ENCODE measurements at places on chromosomes 16 and 17.

DNA sequence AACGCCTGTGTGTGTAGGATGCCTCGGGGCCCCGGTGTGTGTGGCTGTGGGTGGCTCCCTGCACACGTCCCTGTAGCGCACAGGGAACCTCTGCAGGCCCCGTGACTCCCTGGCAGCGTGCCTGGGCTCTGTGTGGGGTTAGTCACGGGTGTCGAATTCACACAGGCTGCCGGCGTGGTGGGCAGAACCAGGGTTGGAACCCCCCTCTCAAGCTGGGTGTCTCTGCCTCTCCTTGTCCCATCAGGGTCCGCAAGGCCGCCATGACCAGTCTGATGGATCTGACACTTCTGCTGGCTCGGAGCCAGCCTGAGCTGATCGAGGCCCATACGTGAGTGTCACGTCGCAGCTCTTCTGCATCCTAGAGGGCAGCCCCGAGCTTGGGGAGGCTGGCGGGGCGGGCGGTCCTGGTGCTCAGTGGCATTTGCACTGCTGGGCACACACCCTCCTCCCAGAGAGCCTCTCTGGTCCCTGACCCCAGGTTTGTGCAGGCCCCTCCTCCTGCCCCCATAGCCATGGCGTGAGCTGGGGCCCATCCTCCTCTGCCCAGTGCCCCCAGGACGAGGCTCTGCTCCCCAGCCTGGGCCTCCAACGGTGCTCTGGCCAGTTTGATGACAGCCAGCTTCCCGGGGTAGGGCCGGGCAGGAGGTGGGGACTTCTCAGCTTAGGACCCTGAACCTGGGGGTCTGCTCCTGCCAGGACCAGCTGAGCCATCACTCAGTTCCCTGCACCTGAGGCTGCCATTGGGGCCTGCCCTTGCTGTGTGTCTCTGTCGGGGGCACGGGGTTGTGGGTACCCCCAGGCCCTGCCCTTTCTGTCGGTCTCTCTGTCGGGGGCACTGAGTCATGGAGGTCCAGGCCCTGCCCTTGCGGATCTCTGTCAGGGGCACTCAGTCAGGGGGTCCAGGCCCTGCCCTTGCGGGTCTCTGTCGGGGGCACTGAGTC lies 88.1 kb upstream of the ZNF750 start:
- no peak for DNase-seq

DNA sequence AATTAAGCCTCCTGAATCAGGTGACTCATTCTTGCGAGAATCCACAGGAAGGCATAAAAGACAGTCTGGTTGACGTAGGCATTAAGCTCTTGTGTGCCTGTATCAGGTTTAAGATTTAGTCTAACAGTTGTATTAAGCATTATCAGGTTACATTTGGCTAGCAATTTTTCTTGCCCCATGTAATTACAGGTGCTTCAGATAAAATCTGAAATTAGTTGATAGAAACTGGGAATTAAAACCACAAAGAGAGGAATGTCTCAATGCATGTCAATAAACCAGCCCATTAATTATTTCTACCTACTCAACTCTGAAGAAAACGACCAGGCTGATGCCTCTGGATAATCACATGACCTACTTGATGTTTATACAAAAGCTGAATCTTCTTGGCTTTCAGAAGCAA lies 217.2 kb downstream of the CA10 start:
- DNase-seq, result no peak

DNA sequence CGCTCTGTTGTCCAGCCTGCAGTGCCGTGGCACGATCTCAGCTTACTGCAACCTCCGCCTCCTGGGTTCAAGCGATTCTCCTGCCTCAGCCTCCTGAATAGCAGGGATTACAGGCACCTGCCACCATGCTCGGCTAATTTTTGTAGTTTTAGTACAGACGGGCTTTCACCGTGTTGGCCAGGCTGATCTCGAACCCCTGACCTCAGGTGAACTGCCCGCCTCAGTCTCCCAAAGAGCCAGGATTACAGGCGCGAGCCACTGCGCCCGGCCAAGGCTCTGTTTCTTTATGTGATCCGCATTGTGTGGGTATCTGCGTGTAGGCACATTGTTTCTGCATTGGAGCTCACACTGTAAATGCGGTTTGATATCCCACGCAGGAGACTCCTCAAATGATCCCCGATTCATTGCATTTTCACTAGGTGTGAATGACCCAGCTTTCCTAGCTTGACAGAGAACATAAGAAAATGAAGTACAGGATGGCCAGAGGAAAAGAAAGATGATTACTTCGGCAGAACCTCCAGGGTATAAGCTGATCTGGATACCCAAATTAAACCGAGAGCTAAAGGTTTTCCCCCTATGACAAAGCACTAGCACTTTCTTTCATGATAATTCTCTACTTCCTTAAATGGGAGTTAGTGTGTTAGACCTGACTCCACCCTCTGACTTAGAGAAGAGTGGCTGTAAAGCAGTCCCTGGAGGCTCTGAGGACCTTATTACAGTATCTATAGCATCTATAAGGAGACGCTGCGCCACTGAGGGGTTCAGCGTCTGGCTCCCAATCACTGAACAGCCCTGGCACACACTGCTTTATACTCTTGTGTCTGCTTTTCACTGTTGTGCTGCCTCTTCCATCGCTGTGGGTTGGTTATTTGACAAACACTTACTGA lies 17.3 kb downstream of the COTL1 start:
- DNase-seq, result no peak

GRCh38 chr16:11201498-11202259 lies 54.3 kb downstream of the SOCS1 start:
- peak; percentile 47 for DNase-seq

DNA sequence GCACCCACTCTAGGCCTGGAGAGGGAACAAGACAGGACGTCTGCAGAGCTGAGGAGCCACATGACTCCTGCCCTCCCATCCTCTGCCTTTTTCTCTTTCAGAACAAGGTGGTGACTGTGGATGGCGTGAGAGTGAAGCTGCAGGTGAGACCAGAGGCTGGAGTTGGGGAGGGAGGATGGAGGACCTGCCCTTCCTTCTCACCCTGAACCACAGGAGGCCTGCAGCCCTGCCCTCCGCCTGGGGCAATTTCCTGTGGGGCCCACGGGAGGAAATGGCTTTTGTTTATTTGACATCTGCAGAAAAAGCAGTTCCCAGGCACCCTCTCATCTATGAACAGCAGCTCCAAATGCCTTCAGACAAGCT lies 5.1 kb downstream of the RAB37 start:
- DNase-seq, result no peak

DNA sequence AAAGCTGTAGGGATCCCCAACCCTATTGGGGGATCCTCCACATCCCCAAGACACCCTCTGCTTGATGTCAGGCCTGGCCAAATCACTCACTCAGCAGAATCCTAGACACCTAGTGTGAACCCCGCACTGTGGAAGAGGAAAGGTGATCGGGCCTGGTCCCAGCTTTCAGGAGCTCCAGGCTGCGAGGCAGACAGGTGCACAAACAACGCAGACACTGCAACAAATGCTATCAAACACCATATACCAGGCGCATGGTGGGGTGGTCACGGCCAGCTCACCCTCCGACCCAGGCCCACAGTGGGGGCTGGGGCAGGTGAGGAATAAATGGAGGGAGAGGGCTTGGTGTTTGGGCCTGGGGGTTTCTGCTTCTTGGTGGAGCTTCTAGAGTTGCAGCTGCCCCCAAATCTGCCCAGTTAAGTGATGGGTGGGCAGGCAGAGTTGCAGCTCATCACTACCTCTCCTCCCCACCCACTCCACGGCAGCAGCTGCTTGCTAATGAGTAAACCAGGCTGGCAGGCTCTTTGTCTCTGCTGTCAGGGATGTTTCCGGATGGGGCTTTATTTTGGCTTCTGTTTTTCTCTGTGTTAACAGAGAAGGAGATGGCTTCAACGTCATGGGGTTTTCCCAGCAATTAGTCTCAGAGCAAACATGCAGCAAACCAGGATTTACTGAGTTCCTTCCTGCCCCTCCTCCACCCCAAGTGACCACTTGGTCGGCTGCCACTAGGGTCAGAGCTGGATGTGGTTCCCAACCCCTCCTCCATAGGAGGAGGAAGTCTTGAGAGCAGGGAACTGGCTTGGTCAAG lies 46.6 kb downstream of the PECAM1 start:
- DNase-seq, result peak; percentile 19

GRCh38 chr16:78098087-78098486 lies 1.4 kb upstream of the WWOX start:
- no peak for DNase-seq

DNA sequence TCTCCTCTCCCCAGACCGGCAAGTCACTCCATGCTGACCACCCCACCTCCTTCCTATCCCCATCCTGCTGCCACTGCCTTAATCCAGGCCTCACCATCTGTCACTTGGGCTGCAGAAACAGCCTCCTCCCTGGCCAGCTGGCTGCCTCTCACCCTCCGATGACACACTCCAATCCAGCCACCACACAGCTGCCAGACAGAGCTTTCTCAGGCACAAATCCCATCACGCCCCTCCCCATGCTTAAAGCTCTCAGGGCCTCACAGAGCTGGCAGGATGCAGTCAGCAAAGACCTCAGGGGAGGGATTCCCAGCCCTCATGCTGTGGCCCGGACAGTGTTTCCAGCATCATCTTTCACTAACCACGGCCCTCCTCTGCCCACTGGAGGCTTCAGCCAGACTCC lies 13.7 kb downstream of the CAMKK1 start:
- DNase-seq, result peak; percentile 37

- no peak for DNase-seq
Measured at GRCh38 chr17:67500261-67500660, 123.2 kb downstream of the PITPNC1 start.

- no peak for DNase-seq
Measured at GRCh38 chr16:67656344-67657016, 3.6 kb downstream of the ACD start.

GRCh38 chr16:49458656-49459445 lies 85.2 kb downstream of the C16orf78 start:
- DNase-seq, result no peak

GRCh38 chr17:78710607-78711006 lies 71.5 kb downstream of the CYTH1 start:
- DNase-seq, result no peak

DNA sequence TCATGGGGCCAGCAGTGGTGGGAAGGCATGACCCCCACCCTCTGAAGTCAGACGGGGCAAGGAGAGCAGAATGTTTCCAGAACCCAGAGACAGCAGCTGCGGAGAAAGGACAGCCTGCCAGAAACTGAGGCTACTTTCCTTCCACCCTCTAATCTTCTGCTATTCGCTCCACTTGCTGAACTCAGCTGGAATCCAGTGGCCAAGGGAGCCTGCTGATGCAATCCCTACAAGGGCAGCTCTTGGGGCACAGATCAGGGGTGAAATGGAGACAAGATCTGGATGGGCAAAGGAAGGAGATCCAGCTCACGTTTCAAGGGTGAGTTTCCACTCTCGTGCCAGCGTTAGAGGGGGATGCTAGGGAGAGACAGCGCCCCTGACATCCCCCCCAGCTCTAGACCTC lies 479.1 kb downstream of the SLC39A11 start:
- DNase-seq, result no peak

- no peak for DNase-seq
Measured at GRCh38 chr17:77476931-77477805, 336.4 kb downstream of the SEC14L1 start.

- DNase-seq, result peak; percentile 72
Measured at GRCh38 chr17:81923302-81924260, 4.0 kb downstream of the MAFG start.

DNA sequence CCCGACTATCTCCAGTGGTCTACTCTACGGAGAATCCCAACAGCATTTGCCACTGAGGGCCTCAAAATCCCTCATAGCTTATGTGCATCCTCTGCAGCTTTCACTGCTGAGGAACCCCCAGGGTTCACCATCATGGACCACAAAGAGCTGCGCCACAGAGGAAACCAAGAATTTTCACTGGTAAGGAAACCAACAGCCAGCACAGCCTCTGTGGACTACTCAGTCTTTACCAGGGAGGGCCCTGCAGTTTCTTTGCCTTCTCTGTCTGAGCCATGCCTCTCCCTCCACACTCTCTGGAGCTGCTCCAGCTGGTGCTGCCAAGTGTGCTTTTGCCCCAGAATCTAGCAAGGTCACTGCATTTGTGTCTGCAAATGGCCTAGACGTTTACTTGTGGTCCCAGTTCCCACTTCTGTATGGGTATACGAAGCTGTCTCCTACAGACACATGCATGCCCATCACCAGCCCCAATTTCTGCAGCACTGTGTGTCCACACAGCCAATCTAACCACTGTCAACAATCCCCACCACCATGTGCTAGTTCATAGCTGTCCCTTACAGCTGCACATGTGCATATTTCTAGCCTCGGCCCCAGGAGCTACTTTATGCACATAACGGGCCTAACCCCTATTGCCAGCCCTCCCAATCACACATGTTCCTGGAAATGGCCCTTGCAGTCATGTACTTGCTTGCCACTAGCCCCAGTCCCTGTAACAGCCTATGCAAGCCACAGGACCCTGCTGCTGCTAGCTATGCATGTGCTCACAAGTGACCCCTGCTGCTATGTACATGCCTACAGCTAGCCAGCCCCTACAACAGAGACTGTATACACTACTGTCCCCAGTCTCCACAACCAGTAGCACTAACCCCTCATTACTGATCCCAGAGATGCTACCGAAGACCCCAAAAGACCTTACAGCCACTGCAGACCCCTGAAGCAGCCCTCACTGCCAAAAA lies 1437.4 kb downstream of the CDH11 start:
- DNase-seq, result no peak

DNA sequence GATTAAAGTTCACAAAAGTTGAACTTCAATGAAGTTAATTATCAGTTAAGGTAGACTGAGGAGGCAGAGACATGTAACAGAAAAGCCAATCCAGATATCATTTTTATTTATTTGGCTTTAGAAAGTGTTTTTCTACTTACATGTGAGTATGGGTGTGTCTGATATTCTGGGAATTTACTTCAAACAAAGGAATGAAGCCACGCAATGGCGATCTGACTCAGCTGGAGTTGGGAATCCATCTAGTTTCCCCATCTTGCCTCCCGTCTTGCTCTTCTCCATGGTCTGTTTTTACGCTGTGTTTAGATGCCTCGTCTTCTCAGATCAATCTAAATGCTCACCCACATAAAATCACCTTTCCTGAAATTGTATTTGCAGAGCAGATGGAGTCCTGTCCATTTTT lies 1.7 kb upstream of the KCNJ16 start:
- DNase-seq, result no peak

GRCh38 chr16:51276336-51276735 lies 125.3 kb upstream of the SALL1 start:
- DNase-seq, result no peak

DNA sequence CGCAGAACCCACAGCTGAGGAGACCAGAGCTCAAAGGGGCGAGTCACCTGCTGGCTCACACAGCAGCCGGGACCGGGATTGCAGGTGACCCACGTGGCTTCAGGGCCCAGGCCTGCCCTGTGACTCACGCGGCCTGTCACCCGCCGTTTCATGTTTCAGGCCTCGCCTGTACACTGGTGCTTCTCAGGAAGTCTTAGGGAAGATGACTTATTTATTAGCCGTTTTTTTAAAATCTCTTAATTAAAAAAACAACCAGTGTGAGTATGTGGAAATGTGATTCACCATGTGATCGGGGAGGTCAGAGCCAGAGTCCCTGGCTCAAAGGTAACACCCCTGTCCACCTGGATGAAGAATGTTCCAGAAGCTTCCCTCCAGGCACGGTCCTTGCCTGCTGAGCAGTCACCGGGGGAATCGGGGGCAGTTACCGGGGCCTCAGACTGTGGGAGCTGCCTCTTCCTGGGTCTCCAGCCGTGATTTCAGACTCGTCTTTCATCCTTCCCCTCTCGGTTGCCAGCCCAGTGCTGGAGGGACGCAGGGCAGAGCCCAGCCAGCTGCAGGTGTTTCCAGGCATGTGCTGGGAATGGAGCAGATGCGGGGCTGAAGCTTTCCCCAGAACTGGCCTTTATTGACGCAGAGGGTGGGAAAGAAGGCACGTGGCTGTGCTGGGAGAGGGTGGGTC lies 49.3 kb downstream of the CMIP start:
- DNase-seq, result no peak

Data from nephron progenitor cell (in vitro differentiated cells).